Pancreas (tissue), 10 donors: ENCODE measurements at places on chromosomes 16 and 17. TPM values are rescaled to one million over a fixed set of nuclear protein-coding genes. Genes with fewer than 3 reads are reported as not detected.

DNA sequence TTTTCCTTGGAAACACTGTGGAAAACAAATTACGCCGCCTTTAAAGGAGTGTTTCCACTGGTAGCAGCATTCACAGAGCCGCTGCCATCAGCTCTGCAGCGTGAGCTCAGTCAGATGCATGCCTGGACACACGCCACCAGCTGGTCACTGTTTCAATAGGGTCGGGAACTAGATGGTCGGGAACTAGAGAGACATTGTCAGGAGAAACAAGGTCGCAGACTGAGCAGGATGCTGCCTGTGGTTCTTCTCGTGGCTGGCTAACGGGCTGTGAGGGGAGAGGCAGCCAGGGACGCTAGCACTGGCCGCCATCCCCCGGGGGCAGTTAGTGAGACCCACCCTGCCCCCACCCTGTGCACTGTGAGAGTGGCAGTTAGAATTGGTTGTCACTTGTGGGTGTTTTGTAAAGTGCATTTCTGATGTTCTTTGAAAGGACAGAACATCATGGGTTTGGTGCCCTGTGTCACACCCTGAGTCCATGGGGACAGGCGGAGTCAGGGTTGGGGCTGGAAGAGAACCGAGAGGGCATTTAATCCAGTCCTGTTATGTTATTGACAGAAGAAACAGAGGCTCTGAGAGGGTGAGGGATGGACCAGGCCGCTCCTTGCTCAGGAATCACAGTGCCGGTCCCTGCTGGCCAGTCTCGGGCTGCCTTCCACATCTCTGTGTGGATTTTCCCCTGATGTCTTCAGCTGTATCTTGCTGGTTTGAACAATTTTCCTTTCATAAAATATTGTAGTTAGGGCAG is 86.3 kb downstream of the SPECC1 start:
- H3K27me3 ChIP-seq = no peaks in the 10 kb centered on the region
- H3K27ac ChIP-seq = no peak overlapping the region
- no peaks in the 10 kb centered on the region for H3K36me3 ChIP-seq
- H3K4me3 ChIP-seq = no peak overlapping the region
- DNase-seq = peak; percentile 18

- no peaks in the 10 kb centered on the region for H3K4me1 ChIP-seq
- H3K27ac ChIP-seq = no peak overlapping the region
- no peak overlapping the region for H3K4me3 ChIP-seq
- no peaks in the 10 kb centered on the region for H3K27me3 ChIP-seq
- no peaks in the 10 kb centered on the region for H3K36me3 ChIP-seq
Observed at GRCh38 chr17:20234276-20234675, 225.1 kb downstream of the SPECC1 start.

DNA sequence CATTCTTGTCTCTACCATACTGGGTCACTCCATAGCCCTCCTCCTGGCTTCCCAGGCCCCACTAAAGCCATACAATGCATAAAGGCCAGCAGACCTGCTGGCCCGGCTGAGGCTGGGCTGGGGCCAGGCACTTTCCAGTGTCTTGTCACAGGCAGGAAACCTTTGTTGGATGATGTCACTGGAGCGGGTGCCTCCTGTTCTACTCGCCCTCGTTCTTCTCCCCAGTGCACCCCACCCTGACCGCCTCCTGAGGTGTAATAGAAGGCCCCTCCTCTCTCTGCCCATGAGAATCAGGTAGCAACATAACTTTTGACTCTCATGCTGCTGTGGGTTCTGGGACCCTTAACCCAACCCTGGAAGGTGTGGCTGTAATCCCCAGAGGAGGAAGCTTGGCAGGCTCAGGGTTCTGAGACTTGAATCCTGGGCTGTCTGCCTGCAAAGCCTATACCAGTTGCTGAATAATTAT is 54.2 kb upstream of the IL34 start:
- DNase-seq = no peak
- no peak overlapping the region for H3K4me3 ChIP-seq
- no peaks in the 10 kb centered on the region for H3K4me1 ChIP-seq
- H3K27ac ChIP-seq = no peak overlapping the region
- no peaks in the 10 kb centered on the region for H3K27me3 ChIP-seq
- H3K36me3 ChIP-seq = no peaks in the 10 kb centered on the region

DNA sequence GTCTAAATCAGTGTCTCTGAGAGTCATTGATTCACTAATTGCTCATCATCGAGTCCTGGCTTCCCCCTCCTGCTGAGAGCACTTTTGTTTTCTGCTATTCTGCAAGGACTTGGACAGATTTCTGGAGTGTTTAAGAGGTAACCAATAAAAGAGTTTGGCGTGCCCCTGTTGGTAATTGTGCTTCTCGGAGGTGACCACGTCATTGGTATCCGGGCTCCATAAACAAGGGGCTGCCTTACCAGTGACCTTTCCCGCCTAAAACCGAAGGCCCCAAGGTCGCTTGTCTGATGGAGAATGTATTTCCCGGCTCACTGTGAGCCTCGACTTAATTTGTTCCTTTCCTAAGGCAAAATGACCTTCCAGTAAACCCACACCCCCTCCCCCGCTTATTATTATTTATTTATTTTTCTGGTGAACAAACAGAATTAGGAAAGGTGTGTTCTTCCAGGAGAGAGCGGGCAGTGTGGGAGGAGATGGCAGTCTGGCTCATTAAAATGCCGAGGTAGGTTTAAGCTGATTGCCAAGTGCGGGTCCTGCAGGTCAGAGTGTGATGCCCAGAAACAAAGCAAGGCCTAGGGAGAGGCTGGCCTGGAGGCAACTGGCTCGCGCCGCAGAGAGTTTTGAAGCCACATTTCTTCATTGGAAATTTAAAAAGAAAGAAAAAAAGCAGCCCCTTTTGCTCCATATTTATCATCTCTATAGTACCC is 30.2 kb downstream of the MSI2 start:
- no peak overlapping the region for H3K4me3 ChIP-seq
- H3K4me1 ChIP-seq = no peaks in the 10 kb centered on the region
- no peaks in the 10 kb centered on the region for H3K36me3 ChIP-seq
- no peak for DNase-seq
- no peaks in the 10 kb centered on the region for H3K27me3 ChIP-seq
- peak overlapping the region; percentile 29 for H3K27ac ChIP-seq

GRCh38 chr17:74865504-74866197 is 6.0 kb upstream of the GRIN2C start:
- no peak overlapping the region for H3K4me3 ChIP-seq
- no peaks in the 10 kb centered on the region for H3K36me3 ChIP-seq
- no peak overlapping the region for H3K27ac ChIP-seq
- H3K27me3 ChIP-seq = no peaks in the 10 kb centered on the region

Gene ZNF629
- 5.8 TPM for polyA plus RNA-seq

DNA sequence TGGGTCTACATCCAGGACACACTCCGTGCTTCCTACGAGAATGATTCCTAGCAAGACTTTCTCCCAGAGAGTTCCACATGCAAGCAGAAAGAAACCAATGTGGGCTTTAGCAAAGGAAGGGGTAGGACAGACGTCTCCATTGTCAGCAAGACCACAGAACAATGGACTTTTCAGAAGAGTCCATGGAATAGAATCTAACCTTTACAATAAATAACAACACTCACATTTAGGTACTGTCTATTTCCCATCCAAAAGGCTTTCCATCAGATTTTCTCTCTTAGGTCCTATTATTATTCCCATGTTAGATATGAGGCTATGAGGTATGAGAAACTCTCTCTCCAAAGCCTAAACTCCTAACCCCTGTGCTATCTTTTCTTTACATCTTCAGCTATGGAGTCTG is 360.9 kb downstream of the GRIN2A start:
- H3K4me3 ChIP-seq = no peak overlapping the region
- no peak overlapping the region for H3K27ac ChIP-seq
- H3K27me3 ChIP-seq = no peaks in the 10 kb centered on the region
- no peaks in the 10 kb centered on the region for H3K36me3 ChIP-seq
- DNase-seq = no peak

DNA sequence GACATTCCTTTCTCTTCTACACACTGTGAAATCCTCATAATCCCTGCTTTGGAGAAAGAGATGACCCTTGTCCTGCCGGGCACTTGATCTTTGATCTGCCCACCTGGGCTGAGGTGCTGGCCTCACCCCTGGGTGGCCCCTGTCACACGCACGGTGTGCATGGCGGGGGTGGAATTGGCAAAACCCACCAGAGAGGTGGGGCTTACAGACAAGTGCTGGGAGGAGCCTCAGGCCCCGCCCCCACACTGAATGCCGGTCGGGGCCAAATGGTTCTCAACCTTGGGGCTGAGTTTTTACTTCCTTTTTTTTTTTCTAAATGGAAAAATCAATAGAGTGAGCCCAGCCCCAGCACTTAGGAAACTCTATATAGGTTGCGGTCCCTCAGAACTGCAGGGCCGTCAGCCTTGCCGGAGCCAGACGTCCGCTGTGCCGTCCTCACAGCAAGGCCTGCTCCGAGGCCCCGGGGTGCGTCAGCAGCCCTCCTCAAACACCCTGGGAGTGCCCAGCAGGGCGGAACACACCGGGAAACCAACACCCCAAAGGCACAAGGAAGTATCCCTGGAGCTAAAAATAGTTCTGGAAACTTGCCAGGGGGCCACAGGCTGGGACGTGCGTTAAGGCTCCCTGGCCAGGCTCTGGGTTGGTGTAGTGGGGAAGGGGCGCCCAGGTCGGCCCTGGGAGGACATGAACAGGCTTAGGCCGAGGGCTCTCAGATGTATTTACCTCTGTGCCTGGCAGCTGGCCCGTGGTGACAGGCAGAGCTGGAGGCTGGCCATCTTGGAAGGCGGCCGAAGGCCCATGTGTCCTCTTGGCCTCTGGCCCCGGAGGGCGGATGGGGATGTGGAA is 11.0 kb downstream of the GPRC5C start:
- peaks cover 27% of the 10 kb centered on the region for H3K4me1 ChIP-seq
- H3K27ac ChIP-seq = peak overlapping the region; percentile 90
- peaks cover 22% of the 10 kb centered on the region for H3K36me3 ChIP-seq

DNA sequence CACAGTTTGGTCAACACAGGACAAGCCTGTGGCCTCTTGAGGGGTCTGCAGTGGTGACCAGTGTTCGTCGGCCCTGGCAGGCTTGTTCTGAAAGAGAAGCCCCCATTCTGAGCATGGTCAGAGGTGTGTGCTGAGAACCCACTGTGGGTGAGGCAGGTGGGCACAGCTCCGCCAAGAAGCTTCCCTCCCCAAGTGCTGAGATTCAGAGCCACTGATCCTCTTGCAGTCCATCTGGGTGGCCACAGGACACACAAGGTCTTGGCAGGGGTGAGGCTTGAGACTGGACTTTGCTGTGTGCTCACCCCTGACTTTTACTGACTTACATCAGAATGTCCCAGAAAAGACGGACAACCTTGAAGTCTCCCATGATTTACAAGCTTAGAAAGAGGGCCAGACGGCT is 18.7 kb downstream of the MPRIP start:
- H3K27me3 ChIP-seq = no peaks in the 10 kb centered on the region
- no peak for DNase-seq
- H3K4me3 ChIP-seq = no peak overlapping the region
- H3K36me3 ChIP-seq = no peaks in the 10 kb centered on the region
- peaks cover 25% of the 10 kb centered on the region for H3K4me1 ChIP-seq

Gene MPP2
- 6.6 TPM for polyA plus RNA-seq

Gene ABCC1
- polyA plus RNA-seq = 11.6 TPM

DNA sequence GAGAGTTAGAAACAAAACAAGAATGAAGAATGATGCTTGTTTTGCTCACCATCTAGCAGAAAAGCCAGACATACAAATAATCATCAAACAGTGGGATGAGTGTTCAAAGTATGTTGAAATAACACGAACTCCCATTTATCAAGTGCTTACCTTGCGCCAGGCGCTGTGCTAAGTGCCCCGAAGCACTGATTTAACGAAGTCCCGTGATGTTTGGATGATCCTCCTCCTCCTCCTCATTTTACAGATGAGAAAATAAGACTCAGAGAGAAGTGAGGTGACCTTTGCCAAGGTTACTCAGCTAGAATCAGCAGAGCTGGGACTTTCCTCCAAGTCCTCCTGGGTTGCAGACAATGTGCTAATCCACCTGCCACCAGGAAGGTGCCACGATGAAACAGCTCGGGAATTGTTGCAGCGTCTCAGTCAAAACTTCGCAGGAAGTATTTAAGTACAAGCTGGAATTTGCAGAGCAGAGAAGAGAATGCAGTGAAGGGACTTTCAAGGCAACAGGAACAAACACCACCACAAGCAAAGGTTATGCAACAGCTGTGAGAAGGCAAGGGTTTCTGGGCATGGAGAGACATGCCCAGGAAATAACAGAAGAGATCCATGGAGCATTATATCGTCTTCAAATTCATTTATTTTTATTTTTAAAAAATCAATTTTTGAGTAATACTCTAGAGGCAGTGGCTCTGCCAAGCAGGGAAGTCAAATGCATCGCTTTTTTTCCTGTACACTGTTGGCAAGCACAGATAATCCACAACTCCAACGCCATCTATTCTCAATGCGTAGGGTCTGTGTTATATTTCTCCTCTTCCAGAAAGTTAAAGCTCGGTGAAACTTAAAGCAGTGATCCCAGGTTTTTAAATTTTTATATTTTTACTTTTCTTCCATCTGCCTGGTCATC is 11.1 kb downstream of the PRCD start:
- H3K27me3 ChIP-seq = no peaks in the 10 kb centered on the region
- DNase-seq = no peak
- H3K4me1 ChIP-seq = peaks cover 22% of the 10 kb centered on the region
- H3K36me3 ChIP-seq = no peaks in the 10 kb centered on the region

Gene MYH8
- polyA plus RNA-seq = not detected

Gene IRX3
- polyA plus RNA-seq = 3.5 TPM

Gene KRT13
- 11.9 TPM for polyA plus RNA-seq

DNA sequence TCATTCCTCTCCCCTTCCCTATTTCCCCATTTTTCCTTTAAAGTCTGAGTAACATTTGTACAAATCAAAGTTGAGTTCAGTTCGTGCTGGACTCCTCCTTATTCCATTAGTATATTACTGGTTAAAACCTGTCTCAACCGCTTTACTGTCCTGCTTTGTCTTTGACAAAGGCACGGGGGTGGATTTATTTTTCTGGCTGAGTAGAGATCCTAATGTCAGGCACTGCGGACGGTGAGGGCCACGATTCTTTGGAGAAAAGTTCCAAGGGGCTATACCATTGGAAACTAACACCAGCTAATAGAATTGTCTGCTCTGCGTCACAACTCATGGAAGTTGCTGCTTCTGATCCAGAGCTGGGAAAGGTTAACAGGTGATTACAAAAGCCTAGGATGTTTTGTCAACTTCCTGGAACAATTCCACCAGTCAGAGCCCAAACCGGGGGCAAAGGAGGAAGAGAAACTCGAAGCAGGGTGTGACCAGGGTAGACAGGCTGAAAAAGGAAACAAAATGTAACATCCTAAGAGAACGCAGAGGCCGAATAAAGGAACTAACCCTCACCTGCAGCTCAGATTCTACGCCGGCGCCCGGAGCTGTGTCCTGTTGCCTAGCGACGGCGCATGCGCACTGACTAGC is 12.4 kb downstream of the TAT start:
- no peak for DNase-seq
- H3K36me3 ChIP-seq = no peaks in the 10 kb centered on the region
- H3K27ac ChIP-seq = peak overlapping the region; percentile 84
- H3K27me3 ChIP-seq = no peaks in the 10 kb centered on the region
